Activated CD4-positive, alpha-beta T cell treated with anti-CD3 and anti-CD28 coated beads for 1 hour (primary cell): ENCODE measurements at places on chromosomes 12 and 14.

GRCh38 chr12:2429032-2429431 lies 365.7 kb upstream of the FKBP4 start:
- no peak for DNase-seq

DNA sequence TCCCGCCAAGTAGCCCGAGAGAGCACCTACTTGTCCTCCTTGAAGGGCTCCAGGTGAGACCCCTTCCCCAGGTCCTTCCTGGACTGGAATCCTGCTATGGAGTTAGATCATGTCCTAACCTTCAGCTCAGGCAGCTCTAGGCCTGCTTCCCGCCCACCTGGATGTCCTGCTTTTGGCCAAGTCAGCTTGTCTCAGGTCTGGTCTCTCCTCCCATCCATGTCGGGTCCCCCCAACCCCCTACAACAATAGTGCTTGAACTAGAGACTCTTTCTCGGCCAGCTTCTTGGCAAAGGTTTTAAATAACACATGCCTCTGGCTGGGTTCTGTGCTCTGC lies 3.6 kb downstream of the NAB2 start:
- no peak for DNase-seq

DNA sequence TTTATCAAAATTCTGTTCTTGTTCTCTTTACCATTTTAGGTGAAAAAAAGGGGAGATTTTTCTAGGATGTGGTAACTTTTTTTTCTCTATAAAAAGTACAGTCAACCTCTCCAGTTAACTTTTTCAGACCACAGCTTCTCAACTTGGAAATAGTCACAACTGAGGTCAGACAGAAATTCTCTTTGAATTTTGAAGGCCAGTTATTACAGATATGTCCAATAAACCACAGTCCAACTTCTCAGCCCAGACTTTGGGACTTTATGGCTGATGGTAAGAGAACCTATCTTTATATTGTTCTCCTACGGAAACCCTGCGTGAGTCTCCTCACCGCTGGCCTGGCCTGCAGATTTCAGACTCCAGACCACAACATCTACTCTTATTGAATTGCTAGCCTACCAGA lies 176.7 kb downstream of the DACT1 start:
- DNase-seq = no peak

- no peak for DNase-seq
Observed at GRCh38 chr14:24816011-24816928, 182.3 kb upstream of the GZMB start.

DNA sequence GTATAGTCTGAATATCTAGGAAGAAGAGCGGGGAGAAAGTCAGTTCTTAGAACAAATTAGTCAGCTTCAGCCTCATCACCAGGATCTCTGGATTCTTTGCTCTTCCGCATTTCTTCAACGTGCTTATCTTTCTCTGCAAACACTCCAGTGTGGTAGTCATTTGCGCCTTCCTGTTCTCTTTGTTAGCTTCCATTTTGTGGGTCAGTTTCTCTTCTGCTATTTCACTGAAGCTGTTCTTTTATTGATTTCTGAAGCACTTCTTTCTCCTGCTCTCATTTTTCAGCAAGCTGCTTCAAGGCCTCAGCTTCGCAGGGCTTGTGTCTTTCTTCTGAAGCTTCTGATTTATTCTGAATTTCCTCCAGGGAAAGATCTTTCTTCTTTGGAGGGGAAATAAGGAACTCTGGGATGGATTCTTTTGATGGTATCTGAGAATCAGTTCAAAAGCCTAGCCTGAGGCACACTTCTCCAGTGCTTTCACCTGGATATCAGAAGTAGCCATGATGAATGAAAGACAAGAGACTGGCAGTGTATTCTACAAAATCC lies 13.5 kb downstream of the AMN1 start:
- no peak for DNase-seq

- no peak for DNase-seq
Observed at GRCh38 chr12:110301065-110301806, 20.2 kb downstream of the ATP2A2 start.

- DNase-seq = no peak
Observed at GRCh38 chr12:52907092-52907810, 2.4 kb upstream of the KRT8 start.

GRCh38 chr14:71411738-71412137 lies 504.5 kb downstream of the PCNX1 start:
- no peak for DNase-seq

DNA sequence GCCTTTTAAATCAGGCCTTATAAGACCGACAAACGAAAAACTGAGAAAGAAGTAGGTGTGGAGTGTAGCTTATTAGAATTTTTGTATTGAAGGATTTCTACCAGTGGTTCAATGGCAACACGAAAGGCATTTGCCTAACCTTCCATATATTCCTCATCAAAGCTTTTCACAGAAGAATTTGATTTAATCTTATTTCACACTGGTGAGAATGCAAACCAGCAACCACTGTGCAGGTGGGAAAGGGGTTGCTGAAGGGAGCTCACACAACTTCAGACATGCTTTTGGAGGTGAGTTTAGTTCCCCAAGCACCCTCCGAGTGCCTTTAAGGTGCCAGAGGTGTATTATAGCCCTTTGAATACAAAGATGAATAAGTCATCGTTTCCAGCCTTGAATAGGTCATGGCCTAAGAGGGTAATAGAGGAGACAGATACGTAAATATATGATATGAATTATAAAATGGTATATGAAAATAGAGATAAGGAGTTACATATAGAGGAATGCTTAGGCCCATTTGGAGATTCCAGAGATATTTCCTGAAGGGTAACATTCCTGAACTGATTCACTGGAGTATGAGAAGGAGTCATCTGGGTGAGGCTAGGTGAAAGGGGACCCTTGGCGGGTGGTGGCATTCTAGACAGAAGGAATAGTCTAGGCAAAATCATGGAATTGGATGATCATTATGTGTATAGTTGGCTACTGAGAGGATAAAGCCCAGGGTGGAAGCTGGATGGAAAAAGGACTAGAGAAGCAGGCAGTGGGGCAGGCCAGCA lies 6.4 kb downstream of the ERP27 start:
- no peak for DNase-seq

DNA sequence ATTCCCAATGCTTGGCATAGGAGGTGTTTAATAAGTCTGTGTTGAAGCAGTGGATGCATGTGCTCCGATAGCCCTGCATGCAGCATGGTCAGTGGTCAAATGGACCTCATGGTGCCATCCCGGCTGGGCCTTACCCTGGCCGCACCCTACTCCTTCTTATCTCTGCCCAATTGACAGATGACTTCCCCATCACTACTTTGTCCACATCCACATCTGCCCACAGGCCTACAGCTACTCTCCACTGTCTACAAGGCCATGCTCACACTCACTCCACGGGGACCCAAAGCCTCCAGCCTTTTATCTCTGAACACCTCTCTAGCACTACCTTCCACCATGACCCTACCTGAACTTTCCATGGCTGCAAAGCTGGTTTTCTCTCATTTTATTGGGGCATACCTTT lies 11.5 kb downstream of the SERPINA11 start:
- no peak for DNase-seq

DNA sequence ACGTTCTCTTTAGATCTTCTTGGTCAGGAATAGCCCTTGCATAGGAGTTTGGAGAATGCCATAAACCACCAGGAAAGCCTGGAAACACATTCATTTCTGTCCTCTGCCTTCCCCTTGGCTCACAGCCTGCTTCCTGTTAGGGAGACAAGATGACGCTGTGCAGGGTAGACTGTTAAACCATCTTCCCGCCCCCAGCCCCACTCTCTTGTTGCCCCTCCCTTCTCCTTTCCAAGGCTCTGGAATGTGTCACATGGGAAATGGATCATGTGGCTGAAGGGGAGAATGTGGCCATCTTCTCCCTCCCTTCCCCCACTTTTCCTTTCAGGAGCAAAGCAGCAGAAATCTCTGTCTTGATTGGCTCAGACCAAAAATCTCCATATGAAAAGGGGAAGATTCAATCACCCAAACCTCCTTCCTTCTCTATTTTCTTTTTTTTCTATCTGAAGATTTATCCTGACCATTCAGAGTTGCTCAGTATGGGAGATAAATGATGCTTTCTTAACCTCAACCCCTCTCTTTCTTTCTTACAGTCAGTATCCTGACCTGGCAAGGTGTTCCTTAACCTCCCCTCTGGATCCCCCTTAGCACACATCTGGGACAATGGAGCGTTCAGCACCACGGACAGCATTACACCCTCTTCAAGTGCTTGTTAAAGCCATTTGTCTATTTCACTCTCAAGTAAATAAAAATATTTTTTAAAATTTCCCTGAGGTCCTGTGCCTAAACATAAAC lies 11.4 kb downstream of the GPR19 start:
- DNase-seq = no peak

GRCh38 chr12:26857465-26858176 lies 24.6 kb upstream of the ITPR2 start:
- no peak for DNase-seq

DNA sequence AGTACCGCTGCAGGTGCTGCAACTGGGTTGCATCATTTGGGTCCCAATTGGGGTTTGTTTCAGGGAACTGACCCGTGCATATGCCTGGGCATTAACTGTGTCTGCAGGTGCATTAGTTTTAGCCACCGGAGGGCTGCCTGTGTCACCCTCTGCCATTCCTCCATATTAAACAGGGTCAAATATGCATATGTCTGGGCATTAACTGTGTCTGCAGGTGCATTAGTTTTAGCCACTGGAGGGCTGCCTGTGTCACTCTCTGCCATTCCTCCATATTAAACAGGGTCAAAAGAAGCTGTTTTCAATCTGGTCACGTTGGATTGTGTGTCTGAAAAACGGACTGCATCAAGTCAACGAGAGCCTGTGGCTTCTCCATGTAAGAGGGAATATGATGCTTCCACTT lies 1317.0 kb downstream of the TMEM121 start:
- DNase-seq = no peak

DNA sequence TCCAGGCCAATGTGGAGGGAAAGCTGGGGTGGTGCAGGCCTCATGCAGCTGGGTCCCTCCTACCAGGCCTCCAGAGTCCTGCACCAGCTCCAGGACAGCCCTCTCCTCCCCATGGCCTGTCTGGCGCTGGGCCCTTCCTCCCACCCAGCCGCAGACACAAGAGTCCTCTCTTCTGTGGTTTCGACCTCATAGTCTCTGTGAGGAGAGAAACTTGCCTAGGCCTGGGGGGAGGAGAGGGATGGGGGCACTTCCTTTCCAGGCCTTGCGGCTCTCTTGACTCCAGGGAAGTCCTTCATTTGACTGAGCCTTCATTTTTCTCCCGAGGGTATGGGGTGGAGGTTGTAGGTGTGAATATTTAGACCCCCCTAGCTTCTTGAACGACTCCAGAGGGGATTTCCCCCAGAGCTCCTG lies 2.3 kb downstream of the MMP14 start:
- DNase-seq = no peak

DNA sequence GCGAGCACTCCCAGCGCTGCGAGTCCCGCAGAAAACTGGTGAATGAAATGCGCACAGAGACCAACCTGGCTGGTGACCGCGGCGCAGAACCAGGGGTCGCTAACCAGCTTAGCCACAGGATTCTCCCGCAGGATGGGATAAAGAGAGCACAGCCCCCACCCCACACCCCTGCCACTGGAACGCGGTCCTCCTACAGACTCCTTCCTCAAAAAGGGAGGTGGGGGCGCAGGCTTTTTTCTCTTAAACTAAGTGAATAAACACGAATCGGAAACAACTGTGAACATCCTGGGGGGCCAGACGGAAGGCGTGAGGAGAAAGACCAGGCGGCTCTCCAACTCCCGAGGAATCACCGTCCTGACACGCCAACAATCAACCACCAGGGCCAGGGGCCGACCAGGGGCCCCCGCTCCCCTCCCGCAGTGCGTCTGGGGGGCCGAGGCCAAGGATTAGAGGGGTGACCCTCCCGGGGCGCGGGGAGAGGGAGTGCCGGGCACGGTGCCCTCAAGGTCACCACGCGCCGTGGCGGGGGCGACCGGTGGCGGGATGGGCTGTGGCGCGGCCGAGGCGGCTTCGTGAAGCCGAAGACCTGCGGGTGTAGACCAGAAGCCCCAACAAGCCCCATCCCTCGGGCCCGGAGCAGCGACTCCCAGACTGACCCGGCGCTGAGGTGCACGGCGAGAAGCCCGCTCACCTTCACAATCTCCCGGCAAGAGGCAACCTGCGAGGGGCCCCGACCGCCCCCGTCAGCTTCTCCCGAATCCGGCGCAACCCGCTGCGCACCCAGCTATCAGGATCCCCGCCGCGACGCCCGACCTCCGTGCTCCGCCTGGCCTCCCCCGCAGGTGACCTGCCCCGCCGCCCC lies 704 bp downstream of the ATP2B1 start:
- no peak for DNase-seq

GRCh38 chr14:23573384-23574015 lies 5.1 kb downstream of the JPH4 start:
- no peak for DNase-seq

- no peak for DNase-seq
Observed at GRCh38 chr14:78103271-78103670, 66.9 kb upstream of the NRXN3 start.

DNA sequence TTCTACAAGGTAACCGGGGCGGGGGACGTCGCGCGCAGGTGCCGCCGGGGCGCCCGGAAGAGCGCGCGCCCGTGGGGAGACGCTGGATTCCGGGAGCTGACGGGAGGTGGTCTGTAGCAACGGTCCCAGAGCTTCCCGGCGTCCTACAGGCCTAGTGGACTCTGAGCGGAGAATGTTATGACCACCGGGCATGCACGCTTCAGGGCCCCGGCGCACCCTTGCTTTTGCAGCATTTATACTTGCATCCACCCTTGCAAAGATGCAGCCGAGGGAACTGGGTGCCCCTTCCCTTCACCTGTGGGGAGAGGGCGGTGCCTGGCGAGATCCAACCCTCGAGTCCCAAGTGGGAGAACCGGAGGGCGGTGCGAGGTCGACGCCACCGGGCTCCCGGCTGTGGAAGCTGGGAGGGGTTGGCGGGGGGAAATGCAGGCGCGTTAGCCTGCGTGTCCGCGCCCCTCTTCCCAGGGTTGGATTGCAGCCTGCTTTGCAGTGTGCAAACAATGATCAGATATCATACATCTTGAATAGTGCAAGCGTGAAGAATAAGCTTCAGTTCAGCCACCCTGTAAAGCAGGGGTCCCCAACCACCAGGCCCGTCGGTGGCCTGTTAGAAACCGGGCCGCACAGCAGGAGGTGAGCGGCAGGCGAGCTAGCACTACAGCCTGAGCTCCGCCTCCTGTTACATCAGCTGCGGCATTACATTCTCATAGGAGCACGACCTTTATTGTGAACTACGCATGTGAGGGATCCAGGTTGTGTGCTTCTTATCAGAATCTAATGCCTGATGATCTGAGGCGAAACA lies 576 bp downstream of the ERP29 start:
- peak; percentile 55 for DNase-seq

DNA sequence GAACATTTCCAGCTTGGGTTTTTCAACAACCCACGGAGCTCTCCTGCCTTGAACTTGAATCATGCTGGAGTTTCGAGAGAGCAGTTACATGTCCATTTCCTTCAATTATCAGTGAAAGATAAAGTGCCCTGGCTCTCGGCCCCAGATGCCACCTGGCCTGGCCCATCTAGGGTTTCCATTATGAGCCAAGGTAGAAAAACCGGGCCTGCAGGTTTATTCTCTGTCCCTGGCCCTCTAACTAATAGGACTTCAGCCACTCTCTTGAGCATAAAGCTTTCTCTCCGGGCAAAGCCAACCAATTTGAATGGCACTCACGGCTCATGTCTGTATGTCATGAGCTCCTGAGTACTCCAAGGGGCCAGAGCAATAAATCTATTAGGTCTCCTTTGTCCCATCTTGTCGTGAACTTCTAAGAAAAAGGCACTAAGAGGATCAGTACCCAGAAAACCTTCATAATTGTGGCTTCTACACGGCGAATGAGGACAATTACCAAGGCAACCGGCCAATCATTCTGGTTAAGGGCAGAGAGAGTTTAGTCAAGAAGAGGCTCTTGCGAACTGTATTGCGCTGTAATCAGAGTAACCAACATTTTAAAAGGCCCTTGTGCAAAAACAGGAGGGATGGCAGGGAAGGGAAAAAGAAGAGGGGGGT lies 392.3 kb downstream of the MED13L start:
- no peak for DNase-seq
